ENCODE measurements at places on chromosomes 1 and 21.

DNA sequence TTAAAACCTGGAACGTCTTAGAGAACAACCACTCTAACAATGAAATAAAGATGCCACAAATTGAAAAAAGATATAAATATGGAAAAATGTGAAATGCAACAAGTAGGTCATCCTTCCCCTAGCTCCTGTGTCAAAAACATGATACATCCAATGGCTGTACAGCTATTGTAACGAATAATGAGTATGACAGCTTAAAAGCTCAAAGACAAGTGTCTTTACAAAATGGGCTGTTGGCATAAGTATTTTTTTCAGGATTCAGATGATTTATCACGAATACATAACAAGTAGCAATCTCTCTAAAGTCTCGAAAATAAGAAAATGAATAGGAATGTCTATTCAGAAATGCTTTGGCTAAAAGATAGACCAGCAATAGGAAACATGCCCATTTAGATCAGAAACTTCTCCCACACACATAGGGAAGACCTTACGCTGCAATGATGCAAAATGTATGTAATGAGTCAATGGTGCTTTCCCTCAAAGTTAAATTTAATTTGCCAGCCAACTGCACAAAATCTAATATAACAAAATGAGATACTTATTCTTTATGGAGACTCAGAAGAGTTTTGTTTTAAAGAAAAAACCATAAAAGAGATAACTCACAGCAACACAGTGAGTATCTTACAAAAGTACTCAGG lies 8.3 kb downstream of the TGFBR3 start:
- no peak for DNase-seq

- DNase-seq: no peak
Measured at GRCh38 chr1:79657951-79658658, 651.6 kb upstream of the ADGRL4 start.

- no peak for DNase-seq
Measured at GRCh38 chr1:17315542-17316130, 7.6 kb downstream of the PADI4 start.

DNA sequence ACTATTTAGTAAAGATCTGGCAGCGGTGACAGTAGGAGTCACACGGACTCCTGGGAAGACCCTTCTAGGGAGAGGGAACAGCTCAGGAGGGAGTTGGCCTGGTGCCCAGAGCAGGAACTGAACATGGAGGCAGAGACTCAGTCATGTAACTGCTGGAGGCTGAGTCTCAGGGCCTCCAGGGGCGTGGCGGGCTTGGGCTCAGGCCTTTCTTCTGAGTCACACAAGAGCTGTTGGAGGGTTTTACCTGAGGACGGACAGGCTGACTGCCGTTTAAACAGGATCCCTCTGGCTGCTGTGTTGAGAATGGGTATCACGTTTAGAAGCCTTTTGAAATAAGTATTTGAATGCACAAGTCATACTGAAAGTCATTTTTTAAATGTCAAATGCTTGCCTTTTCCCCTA lies 7.2 kb upstream of the ETS2 start:
- no peak for DNase-seq

DNA sequence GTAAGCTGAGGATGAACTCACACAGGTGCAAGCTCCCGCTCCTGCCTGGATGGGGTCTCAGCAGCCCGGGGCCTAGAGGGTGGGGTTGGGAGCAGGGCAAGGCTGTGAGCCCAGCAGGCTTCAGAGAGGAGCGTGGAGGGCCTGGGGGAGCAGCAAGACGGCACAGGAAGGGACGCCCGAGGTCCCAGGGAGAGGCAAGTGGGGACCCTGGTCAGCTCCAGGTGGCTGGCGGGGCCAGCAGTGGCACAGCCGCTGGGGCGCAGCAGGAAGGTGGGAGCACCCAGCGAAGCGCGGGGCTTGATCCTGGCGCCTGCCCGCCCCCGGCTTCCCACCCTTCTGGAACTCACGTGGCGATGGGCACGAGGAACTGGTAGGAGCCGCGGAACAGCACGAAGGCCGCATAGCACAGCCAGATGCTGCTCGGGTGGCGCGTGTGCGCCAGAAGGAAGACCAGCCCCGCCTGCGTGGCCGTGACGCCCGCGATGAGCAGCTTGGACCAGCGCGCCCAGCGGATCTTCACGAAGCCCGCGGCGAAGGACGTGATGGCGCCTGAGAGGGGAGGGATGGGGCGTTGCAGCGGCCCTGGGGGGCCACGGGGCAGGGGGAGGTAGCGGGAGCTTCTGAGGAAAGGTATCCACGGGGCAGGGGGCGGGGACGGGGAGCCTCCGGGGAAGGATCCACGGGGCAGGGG lies 11.7 kb downstream of the SLC19A1 start:
- no peak for DNase-seq

DNA sequence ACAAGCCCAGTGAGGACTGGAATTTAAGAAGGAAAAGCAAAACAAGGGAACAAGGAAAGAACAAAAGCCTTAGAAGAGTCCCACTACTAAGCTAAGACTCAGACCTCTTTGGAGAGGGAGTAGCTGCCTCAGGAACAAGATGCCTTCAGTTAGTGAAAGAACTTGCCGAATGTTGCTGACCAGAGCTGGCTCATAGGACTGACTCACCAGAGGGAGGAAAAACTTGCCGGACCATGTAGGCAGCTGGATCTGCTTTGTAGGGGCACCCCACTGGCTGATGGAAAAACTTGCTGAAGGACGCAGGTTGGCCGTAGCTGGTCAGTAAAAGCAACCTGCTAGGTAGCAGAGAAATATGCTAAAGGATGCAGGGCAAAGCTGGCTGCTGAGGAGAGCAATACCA lies 15.3 kb upstream of the ZSWIM5 start:
- DNase-seq: no peak

- DNase-seq: no peak
Measured at GRCh38 chr1:39688706-39689105, 2.5 kb downstream of the HPCAL4 start.

- no peak for DNase-seq
Measured at GRCh38 chr1:229318056-229318455, 24.8 kb downstream of the CCSAP start.

DNA sequence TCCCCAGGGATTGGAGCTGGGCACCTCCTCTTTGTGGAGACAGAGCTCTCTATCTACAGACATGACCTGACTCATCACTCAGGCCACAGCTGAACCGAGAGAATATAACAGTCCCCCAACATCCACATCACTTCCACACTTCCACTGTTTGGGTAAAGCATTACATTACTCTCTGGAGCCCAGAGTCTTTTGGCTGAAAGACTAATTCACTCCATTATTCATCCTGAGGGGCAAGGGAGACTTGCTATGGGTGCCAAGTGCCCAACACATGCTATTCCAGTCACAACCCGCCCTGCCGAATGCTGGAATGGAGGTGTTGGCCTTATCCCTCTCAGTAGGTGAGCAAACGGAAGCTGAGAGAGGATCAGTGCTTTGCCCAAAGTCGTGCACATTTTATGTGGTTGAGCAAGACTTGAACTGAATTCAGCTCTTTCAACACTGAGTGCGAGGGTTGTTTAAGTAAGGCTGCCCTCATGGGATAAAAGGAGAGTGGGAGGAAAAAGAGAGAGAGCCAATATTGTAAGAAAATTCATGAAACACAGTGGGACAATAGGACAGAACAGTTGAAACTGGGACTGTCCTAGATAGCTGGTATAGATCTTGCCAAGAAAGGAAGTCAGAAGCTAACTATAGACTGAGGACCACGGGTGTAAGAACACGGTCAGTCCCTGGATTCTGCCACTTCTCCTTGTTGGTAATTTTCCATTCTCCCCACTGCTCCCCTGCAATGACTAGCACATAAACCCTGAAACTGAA lies 13.5 kb upstream of the CHI3L1 start:
- no peak for DNase-seq

- no peak for DNase-seq
Measured at GRCh38 chr1:23354245-23354644, 10.2 kb upstream of the HNRNPR start.

- peak; percentile 51 for DNase-seq
Measured at GRCh38 chr1:10755970-10756521, 40.4 kb downstream of the CASZ1 start.

DNA sequence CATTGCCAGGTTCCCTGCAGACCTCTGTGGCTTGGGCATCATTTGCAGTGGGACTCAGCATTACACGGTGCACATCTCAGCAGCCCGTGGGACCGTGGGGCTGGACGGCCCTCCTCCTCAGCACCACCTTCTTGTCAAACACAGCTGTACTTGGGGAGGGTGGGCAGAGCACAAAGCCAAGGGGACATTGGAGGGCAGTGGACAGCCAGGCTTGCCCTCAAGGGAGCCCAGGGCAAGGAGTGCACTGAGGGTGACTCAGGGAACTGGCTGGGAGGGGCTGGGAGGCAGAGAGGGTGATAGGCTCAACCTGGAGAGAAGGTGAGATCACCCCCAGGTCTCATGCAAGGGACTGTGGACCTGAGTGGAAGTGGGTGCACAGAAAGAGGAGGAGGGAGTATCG lies 3.4 kb downstream of the CAPN9 start:
- no peak for DNase-seq

- no peak for DNase-seq
Measured at GRCh38 chr1:47529520-47530098, 91.8 kb downstream of the FOXD2 start.

DNA sequence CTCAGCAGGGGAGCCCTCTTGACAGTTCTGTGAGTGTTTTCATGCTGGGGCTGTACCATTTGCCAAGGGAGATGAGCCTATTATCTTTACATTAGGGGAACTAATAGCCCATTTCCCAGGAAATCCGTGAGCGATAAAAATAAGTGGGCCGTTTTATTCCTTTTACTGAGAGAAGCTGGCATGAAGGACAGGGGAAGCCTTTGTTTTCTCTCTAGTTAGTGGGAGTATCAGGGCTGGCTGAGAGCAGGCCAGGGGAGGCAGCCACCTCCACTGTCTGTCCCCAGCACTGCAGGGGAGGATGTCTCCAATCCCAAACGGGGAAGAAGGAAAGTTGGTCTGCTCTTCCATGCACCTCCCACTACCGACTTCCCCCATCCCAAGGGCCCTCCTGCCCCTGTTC lies 2.5 kb downstream of the UBL4B start:
- peak; percentile 71 for DNase-seq

GRCh38 chr1:23799570-23800399 lies 769 bp downstream of the GALE start:
- no peak for DNase-seq

All from NCI-H748 treated with DMSO at 0.1 percent for 48 hours (cell line).